NAMALWA (cell line): ENCODE measurements at places on chromosomes 5 and 9.

GRCh38 chr9:133154097-133154989 lies 9.4 kb downstream of the GBGT1 start:
- no peak for DNase-seq

DNA sequence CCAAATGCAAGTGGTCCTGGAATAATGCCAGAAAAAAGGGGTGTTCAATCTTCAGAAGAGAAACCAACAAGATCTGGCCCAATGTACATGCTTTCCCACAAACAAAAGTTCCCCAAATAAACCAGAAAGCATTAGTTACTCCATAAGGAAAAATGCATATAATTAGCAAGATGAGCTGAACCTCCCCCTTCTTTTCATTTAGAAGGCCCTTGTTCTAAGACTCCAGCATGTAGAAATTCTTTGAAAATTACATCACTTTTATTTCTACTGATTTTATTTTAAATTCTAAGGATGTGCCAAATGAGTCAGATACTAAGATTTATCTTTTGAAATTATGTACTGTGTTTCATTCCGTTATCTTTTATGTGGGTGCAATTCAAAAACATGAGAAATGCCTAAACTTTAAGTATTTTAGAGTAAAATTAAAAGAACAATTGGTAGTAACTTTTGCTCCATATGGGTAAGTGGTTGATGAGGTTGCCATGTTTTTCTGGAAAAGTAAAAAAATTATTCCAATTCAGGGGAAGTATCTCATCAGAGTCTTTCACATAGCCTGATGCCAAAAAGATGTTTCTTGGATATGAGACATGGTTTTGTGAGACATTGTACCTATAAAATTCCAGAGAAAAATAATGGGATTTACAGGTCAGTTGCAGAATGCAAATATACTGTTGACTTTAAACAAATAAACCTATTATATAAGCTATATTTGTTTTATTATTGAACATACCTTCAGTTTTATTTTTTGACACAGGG lies 106.5 kb upstream of the CCDC112 start:
- no peak for DNase-seq

GRCh38 chr5:90967851-90968250 lies 409.3 kb downstream of the ADGRV1 start:
- DNase-seq, result no peak

GRCh38 chr9:13128266-13128860 lies 151.1 kb downstream of the MPDZ start:
- no peak for DNase-seq

DNA sequence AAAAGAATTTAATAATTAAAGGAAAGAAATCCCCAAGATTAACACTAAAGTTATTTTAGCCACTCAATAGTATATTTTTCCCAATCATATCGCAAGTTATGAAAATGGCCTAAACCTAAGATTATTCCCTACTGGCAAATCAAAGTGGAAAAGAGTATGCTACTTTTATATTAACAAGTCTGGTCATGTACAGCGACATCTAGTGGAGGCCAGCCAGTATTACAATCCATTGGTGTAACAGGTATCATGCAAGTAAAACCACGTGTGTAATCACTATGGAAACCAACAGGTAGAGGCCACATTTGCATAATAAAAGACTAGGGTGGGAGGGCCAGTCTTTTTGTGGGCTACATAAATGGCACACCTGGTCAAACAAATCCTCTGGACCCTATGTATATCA lies 976.4 kb upstream of the CDH9 start:
- DNase-seq, result peak; percentile 55

DNA sequence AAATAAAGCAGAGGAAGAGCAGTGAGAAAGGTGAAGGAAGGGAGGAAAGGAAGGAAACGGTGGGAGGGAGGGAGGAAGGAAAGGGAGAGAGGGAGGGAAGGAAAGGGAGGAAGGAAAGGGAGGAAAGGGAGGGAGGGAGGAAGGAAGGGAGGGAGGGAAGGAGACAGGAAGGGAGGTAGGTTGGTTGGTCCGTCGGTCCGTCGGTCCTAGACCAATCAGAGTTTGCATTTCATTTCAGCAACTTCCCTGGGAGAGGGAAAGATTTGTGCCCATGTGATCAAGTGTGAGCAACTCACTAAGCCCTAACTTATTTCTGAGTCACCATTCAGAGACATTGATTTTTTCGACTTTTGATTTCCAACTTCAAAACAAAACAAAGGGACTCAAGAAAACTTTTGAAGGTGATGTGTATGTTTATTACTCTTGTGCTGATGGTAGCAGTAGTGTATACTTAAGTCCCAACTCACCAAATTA lies 18.8 kb downstream of the NANS start:
- DNase-seq, result no peak

DNA sequence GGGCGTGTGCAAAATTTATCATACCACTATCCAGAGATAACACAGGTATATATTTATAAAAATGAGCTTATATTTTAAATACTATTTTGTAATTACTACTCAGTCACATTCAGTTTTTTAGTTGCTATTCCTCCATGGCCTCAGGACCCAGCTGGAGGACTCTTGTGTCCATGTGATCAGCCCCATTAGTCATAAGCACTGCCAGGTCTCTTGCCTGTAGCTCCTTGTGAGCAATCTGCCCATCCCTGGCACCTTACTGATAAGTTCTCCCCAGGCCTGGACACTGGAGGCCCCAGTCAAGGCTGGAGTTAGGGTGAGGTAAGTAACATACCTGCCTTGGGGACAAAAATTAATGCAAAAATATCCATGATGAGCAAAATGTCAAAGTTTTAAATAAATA lies 29.5 kb upstream of the ADRB2 start:
- DNase-seq, result no peak

DNA sequence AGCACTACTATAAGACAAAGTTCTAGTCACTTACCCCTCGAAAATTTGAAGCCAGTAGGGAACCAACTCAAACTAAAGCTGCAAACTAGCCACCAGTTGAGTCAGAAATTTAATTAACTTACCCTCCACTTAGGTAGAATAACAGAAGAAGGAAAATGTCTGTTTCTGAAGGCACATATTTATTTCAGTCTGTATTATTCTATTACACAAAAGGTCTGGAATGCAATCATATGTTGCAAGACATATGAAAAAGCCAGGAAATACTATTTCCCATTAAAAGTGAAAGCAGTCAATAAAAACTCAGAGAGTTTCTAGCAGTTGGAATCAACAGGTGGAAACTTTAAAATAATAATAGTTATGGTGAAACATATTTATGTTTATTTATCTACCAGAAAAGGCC lies 79.2 kb upstream of the SLCO4C1 start:
- no peak for DNase-seq

DNA sequence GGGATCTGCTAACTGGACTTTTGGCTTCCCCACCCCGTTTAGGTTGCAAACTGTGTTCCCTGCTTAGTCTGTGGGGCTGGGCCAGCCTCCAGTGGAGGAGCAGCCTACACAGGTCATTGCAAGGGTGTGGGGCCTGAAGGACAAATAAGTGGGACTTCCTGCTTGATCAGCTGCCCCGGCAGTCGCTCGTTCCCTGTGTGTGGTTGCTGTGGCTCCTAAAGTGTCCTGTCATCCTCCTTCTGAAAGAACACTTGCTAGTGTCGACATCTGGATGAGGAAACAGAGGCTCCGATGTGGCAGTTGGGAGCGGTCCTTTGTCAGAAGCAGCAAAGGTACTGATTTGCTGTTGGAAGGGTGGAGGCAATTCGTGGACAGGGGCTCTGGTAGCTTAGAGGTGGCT lies 88.9 kb upstream of the TBCA start:
- DNase-seq, result no peak

GRCh38 chr9:26779062-26779461 lies 113.5 kb downstream of the CAAP1 start:
- DNase-seq, result no peak

DNA sequence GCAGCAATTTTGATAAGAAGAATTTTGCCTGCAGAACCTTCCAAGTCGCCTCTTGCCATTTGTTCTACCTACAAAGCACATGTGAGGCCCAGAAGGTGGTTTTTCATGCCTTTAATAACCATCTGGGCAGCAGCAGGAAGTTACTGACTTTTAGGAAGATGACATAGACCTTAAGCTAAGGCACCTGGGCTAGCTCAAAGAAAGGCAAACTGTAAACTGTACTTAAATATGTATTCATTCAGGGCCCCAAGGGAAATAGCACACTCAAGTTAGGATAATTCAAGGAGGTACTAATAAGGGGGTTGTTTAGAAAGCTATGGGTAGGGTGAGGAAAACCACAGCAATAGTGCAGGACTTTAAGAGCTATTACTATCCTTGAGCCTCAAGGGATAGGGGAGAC lies 57.3 kb upstream of the HSPB3 start:
- DNase-seq, result peak; percentile 19

- no peak for DNase-seq
These were observed 57.7 kb downstream of the SMARCA2 start for GRCh38 chr9:2072752-2073405.

- DNase-seq, result no peak
These were observed 96.5 kb upstream of the LHFPL2 start for GRCh38 chr5:78744951-78745534.

DNA sequence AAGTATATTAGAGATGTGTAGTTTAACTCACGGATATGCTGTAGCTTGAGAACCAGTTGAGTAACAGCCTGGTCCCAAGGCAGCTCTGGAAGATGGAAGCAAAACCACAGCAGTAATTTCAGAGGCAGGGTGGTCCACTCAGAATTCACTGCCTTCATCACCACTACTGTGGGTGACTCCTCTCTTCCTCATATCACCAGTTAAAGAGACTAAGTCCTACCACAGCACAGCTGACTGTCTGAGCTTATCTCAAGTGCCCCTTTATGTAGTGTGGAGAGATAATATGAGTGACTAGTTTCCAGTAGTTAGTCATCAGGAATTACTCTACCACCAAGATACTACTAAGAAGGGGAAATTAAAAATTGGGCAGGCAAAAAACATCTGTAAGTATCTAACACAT lies 1571.2 kb upstream of the C9orf72 start:
- no peak for DNase-seq

- no peak for DNase-seq
These were observed 935.2 kb upstream of the TYRP1 start for GRCh38 chr9:11758016-11758415.

- DNase-seq, result no peak
These were observed 43.1 kb downstream of the SAXO1 start for GRCh38 chr9:18989865-18990264.

GRCh38 chr5:141519605-141520565 lies 31.0 kb downstream of the PCDHGC5 start:
- DNase-seq, result no peak

DNA sequence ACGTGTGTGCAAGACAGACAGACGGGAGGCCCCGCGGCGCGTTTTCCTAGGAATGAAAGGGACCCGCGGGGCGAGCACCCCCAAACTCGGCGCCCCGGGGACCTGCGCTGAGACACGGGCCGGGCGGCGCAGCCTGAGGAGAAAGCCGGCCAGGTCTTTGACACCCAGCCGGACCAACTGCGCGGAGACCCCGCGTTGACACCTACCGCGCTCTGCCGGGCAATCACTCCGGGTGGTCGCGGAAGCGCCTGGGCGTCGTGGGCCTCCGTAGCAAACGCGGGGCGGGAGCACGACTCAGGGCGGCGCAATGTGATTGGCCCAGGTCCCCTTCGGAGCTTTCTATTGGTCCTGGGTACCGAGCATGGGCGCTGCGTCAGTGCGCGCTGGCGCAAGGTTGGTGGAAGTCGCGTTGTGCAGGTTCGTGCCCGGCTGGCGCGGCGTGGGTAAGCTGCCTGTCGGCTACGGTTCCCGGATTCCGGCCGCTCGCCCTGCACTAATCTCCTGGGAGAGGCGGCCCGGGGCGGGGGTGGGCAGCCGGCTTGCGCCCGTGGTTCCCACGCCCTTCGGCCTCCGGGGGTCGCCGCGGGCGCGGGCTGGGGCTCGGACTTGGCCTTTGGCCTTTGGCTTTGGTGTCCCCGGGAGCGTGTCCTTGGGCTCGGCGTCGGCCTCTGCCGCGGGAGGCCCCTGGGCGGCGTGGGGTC lies at the start of the genes FASTKD3 and MTRR:
Gene FASTKD3 (minus strand): TSS at position 259 of the 701 bp plus-strand sequence. CDS start 948 bp downstream, outside the sequence.
Gene MTRR (plus strand): TSS at position 376 of the 701 bp plus-strand sequence. CDS start 1,647 bp downstream, outside the sequence.
- peak; percentile 95 for DNase-seq

DNA sequence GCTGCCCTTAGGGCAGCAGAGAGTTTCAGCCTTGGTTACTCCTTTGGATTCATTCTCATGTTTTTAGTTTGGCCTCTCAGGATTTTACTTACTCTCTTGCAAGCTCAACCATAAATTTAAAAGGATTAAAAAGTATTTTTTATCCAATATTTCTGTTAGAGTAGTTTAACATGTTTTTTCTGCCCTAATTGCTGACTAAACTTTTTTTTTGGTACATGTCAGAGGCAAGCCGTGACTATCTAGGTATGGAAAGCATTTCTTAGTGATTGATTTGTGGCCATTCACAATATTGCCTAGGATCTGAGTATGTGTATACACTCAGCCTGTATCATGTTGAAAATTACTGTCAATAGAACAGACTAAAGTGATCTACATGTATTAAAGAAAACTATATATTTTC lies 92.1 kb downstream of the MELK start:
- DNase-seq, result no peak

- no peak for DNase-seq
These were observed 12.4 kb downstream of the POLK start for GRCh38 chr5:75524071-75524470.

- DNase-seq, result no peak
These were observed 73.0 kb upstream of the NR5A1 start for GRCh38 chr9:124580186-124580585.

DNA sequence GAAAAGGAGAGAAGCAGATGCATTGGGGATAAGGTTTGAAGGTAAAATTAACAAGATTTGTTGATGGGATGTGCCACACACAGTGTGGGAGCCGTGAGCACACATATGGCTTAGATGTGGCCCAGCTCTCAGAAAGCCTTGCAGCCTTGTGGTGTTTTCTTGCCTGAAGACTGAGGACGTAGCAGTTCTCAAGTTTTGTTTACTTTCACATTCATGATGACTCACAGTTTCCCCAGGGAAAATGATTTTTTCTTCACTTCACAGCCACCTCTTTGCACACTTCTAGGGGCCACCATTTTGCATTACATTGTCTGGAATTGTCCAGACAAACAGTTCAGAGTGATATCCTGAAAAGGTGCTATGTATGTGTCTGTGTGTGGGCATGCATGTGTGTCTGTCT lies 126.2 kb downstream of the BASP1 start:
- peak; percentile 52 for DNase-seq

GRCh38 chr5:90233476-90233875 lies 176.1 kb downstream of the CETN3 start:
- DNase-seq, result no peak

DNA sequence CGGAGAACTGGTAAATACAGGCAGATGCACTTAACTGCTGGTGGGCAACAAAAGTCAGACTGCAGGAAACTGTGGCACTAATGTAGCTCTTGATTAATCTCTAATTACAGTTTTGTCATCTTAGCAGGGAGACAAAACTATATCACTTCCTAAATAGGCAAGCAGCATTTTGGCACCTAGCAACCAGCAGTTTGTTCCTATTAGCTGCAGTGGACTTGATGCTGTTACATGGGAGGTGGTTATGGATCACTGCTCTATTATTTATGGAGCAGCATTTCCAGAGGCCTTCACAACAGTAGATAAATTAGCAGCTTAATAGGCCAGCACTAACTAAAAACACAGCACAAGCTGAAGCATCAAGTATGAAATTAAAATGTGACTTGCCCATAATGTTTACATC lies 518.3 kb upstream of the ITGA1 start:
- DNase-seq, result no peak

GRCh38 chr9:5920860-5921328 lies 30.2 kb downstream of the MLANA start:
- peak; percentile 9 for DNase-seq

- DNase-seq, result no peak
These were observed 1019.0 kb downstream of the TAF11L14 start for GRCh38 chr5:18653216-18653752.

GRCh38 chr9:83154087-83154736 lies 91.3 kb upstream of the RASEF start:
- DNase-seq, result no peak
